ENCODE measurements at places on chromosomes 2 and 18.

- no peak for DNase-seq
Observed at GRCh38 chr2:5978131-5978751, 286.1 kb downstream of the SOX11 start.

DNA sequence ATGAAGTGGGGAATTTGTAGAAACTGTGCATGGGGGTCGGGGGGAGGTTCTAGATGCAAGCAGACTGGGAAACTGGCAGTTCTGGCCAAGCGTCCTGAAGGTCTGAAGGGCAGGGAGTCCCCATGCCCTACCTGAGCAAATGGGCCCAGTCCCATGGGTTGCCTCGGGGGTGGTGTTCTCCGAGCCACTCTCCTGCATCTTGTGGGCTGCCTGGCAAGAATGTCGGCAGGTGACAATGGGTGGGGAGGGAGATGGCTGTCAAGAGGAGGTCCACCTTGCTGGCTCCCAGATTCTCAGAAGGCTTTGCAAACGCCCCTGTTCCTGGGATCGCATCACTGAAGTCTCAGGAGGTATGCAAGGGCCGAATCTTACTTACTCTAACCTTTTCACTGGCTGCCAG lies 21.3 kb downstream of the INHBB start:
- no peak for DNase-seq

GRCh38 chr2:236731767-236732580 lies 162.3 kb downstream of the ACKR3 start:
- no peak for DNase-seq

DNA sequence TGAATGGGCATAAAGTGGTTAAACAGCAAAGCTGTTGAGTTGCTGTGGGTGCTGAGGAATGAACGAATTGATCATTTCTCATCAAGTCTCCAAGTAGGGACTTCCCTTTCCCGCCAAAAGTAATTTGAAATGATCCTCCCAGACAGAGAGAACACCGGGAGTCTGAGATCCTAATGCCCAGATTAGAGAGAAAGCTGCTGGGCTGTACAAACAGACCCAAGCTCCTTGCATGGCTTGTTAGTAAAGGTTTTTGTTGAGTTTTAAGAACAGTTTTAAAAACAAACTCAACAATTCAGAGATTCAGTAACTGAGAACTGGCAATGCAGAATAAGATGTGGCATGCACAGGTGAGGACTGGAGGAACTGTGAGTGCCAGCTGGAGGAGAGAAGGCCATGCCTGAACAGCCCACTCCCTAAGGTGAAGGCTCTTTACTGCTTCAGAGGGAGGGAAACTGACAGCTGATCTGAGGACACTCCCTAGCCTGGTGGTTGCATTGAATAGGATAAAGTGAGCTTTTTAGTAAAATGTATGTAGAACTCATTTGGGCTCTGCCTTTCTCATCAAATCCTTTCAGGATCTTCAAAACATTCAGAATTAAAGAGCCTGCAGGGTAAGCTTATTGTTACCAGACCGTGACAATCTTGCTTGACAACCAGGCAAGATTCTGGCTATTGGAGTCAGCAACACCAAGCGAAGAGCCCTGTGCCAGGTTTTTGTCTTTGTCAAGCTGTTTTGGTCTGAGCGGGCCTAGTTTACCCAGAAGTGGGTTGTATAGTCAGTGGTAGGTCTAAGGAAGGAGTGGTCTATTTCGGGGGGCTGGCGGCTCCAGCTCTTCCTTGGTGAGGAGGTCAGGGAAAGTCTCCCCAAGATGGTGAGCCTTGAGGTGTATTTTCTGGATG lies 63.2 kb upstream of the IGFBP5 start:
- no peak for DNase-seq

DNA sequence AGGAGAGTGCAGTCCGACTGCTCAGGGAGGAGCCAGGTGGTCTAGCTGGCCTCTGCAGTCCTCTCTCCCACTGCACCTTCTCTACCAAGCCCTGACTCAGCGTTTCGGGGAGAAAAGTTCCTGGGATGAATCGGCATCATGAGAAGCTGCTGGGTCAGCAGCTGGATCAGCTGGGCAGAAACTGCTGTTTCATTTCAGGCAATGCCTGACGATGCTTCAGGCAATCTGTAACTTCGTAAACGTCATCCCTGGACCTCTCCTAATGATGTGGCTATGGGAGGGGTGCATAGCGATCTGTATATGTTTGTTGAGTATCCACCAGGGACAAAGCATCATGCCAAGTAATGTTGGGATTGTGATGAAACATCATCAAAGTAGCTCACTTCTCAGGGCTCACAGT lies 20.7 kb downstream of the LIPG start:
- no peak for DNase-seq

GRCh38 chr18:61581578-61582201 lies 248.5 kb downstream of the CDH20 start:
- peak; percentile 91 for DNase-seq

GRCh38 chr18:363301-364085 lies 95.6 kb upstream of the THOC1 start:
- DNase-seq: no peak

- DNase-seq: no peak
Observed at GRCh38 chr2:42076357-42077225, 28.8 kb downstream of the PKDCC start.

DNA sequence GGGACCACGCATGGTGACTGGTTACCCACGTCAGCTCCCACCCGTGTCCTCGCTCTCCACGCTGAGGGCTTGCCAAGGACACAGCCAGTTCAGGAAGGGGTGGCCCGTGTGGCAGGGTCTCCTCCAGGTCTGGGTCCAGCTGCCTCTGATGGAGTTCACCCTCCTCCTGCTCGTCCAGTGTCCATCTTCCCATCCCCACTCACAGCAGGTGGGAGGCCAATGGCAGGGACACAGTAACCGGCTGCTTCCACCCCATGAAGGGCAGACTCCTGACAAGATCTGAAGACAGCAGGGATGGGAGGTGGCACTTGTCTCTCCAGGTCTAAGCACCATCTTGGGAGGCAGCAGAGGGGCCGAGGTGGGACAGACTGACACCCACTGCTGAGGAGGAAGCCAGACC lies 106.4 kb downstream of the NDUFA10 start:
- DNase-seq: no peak
